ENCODE measurements at places on chromosomes 5 and 9. TPM values are rescaled to one million over a fixed set of nuclear protein-coding genes. Genes with fewer than 3 reads are reported as not detected.

DNA sequence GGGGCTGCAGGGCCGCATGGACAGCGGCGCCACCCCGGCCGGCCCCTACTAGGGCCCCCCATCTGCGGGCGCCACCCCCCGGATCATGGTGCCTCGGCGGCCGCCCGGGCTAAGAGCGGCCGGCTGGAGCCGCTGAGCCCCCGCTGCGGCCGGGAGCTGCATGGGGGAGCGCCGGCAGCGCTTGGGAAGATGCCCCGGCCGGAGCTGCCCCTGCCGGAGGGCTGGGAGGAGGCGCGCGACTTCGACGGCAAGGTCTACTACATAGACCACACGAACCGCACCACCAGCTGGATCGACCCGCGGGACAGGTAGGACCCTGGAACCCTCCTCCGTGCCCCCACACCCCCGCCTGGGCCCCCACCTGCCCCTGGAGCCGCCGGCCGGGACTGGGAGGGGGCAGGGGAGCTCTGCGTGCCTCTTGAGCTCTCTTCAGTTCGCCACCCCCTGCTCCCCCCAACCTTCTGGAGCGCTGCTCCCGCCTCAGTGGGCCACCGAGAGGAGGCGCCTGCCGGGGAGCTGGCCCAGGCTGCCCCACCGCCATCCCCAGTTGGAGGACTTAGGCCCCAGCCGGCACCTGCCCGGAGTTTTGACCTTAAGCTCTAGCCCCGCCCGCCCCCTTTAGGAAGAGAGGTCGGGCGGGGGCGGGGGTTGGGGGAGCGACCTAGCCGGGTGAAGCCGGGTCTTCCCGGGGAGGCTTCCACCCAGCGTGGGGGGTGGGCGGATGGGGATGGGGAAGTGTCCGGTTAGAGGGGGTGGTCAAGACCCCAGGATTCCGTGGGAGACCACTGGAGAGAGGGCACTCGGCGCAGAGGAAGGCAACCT lies 730 bp downstream of the WWC1 start:
- DNase-seq, result no peak
- H3K4me1 ChIP-seq, result peaks cover 15% of the 10 kb centered on the region
- H3K27me3 ChIP-seq, result peaks cover 14% of the 10 kb centered on the region
- no peaks in the 10 kb centered on the region for H3K36me3 ChIP-seq
- H3K27ac ChIP-seq, result no peak overlapping the region
- H3K4me3 ChIP-seq, result no peak overlapping the region

DNA sequence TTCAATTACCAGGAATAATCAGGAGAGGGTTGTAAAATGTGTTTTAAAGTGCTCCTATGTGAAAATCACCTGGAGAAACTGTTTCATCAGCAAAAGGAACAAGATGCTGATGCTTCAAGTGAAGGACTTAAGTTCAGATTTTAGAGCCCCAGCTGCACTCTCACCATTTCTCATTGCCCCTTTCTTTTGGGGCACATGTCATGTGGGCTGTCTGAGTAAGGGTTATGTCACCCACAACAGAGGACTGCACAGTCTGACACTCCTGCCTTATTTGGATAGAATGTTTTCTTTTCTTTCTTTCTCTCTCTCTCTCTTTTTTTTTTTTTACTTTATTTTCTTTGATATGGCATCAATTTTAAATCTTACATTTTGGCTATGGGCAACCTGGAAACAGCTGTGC lies 204.1 kb upstream of the EFNA5 start:
- no peaks in the 10 kb centered on the region for H3K4me1 ChIP-seq
- no peaks in the 10 kb centered on the region for H3K36me3 ChIP-seq
- no peak for DNase-seq

- no peaks in the 10 kb centered on the region for H3K4me1 ChIP-seq
- H3K4me3 ChIP-seq, result no peak overlapping the region
- no peak for DNase-seq
- H3K36me3 ChIP-seq, result no peaks in the 10 kb centered on the region
- no peaks in the 10 kb centered on the region for H3K27me3 ChIP-seq
- H3K27ac ChIP-seq, result no peak overlapping the region
These were observed 45.2 kb downstream of the SEMA5A start for GRCh38 chr5:9500625-9501024.

PCDHGA5 gene
- 0.28 TPM for total RNA-seq

DNA sequence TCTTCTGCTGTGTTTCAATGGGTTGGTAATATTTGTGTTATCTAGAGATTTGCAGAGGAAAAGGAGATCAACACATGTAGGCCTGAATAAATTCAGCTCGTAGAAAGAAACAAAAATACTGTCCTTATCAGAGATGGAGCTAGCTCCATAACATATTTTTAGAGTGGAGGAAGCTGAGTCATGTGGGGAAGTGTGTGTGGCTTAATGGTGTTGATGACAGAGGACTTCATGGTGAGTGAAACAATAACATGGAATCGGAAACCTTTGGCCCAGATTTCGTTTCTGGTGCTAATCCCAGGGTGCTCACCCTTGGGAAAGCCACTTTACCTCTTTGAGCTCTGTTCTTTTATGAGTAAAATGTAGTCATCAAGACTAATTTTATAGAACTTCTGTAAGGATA lies 825.0 kb downstream of the TLR4 start:
- no peak overlapping the region for H3K27ac ChIP-seq
- H3K36me3 ChIP-seq, result no peaks in the 10 kb centered on the region
- no peaks in the 10 kb centered on the region for H3K4me1 ChIP-seq
- no peak for DNase-seq
